ENCODE measurements at places on chromosomes 7 and 10. TPM values are rescaled to one million over a fixed set of nuclear protein-coding genes. Genes with fewer than 3 reads are reported as not detected.
A peak's percentile ranks its signal among the peaks of the same experiment; 100 is the strongest.

The FBXL13 gene
- 0.26 TPM for total RNA-seq

DNA sequence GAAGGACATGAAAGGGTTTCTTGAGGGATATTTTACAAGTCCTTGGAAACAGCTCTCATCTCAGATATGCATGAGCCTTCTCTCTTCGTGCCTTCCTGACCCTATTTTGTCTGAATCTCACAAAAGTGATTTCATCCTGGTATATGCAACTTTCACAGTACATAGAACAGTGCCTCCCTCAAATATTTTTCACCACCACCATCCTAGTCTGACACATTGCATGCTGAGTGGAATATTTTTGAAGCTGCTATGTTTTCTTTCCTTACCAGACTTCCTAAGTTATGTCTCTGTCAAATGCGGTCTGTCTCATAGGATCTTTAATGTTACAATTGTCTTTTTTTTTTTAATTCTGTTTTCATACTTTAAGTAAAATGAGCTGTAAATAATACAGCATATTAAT is 673.3 kb upstream of the LRRN3 start:
- DNase-seq, result no peak

The ASL gene
- 37.9 TPM for total RNA-seq

The INA gene
- total RNA-seq, result 0.26 TPM

The TMEM139 gene
- total RNA-seq, result 3.7 TPM

DNA sequence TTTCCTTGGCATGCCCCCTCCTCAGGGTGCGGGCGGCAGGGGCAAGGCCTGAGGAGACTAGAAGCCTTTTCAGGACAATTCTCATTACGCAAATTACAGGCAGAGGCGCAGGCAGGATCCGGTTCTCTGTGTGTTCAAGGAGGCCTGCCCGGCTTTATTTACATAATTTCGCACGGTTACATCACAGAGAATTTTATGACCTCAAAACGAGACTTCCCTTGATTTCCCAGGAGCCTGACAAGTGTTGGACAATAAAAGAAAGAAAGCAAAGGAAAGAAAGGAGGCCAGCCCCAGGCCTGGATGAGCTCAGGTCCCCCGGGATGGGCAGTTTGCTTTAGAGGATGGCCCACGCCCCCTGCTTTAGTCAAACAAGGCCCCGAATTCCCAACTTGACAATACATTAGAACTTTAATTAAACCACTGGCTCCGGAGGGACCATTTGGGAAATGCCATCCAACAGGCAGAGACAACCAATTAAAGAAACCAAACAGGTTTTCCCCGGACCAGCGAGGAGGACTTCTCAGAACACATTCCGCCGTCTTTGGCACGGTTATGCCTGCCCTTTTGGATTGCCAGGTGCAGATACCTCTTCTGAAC is 2.9 kb downstream of the MNX1 start:
- DNase-seq, result no peak

The RBP4 gene
- total RNA-seq, result not detected

- DNase-seq, result no peak
These were observed 1.9 kb downstream of the SEMA4G start for GRCh38 chr10:100970914-100971811.

The UCN3 gene
- not detected for total RNA-seq

DNA sequence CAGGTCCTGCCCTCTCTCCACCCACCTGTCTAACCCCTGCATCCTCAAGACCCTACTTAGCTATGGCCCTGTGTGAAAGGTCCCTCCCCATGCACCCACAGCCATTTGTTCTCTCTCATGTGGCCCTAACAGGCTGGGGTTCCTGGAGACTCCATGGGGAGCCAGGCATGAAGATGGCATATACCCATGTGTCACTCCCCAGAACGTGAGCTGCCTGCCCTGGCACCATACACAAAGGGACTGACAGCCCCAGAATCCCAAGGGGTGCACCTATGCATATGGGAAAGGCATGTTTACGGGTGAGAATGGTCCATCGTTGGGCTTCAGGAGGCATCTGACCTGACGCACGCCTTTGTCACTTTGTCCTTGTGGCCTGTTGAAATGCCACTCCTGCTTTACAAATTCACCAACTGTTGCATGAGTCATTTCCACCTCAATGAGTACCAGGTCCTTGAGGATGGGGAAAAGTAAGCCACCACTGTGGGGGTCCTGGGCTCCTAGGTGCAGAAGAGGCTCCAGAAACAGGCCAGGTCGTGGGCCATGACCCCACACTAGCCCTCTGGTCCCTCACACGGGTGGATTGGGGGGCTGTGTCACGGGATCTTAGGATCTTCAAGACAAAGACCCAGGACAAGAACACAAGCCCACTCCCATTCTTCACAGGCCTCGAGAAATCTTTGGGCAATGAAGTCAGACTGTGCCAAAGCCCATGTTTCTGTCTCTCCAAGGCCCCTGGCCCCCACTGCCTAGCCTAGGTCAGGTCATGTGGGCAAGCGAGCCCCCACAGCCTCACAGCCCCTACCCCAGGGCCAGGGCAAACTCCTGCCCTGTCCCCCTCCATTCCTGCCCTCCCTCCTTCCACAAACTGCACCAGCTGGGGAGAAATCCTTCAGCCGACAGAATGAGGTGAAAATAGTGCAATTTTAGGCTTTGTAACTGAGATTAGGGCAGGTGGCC is 8.6 kb downstream of the GPRIN2 start:
- DNase-seq, result no peak

GRCh38 chr7:12210179-12211053 is 678 bp upstream of the TMEM106B start:
- DNase-seq, result no peak

- DNase-seq, result no peak
These were observed 97.7 kb downstream of the CELF2 start for GRCh38 chr10:11115337-11115736.

DNA sequence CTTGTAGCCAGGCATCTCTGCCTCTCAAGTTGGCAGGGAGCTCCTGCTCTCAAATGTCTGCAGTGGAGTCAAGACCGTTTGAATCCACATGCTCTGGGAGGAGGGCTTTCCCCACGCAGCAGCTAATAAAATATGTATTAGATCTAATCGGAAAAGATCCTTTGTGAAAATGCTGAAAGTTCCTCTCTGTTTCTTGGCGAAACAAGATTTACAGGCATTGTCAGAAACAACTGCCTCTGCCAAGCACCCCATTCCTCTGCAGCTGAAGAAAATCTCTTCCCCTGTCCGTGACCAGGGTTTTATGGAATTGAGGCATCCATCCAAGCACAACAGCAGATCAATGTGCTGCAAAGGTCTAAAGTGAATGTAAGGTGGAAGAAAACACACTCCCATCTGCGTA is 165.8 kb downstream of the TCERG1L start:
- DNase-seq, result no peak

DNA sequence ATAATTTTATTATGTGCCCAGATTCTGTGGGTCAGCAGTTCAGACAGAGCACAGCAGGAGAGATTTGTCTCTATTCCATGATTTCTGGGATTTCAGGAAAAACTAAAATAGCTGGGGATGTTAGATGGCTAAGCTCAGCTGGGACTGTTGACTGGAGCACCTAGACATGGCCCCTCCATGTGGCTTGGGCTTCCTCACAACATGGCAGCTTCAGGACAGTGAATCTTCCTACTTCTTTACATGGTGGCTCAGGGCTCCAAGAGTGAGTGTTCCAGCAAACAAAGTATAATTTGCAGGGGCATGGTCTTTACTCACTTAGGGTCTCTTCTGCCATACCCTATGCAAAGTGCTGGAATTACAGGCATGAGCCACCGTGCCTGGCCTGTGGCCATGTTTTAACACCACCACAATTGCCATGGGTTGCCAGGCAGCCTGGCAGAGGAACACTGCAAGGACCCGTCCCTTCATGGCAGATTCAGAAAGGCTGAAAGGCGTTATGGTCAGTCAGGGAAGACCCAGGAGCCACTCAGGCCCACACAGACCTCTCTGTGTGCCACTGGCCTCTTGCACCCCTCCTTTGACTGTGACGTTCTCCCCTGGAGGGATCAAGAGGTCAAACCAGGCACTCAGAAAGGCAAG is 50.8 kb upstream of the ZMIZ1 start:
- no peak for DNase-seq

DNA sequence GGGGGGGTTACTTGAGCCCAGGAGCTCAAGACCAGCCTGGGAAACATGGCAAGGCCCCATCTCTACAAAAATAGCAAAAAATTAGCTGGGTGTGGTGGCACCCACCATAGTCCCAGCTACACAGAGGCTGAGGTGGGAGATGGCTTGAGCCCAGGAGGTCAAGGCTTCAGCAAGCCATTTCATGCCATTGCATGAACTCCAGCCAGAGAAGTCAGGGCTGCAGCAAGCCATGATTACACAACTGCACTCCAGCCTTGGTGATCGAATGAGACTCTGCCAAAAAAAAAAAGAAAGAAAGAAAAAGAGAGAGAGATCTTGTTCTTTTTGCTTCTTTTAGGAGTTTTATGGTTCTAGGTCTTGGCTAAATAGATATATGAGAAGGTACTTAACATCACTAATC is 200.2 kb upstream of the PHYHIPL start:
- no peak for DNase-seq

GRCh38 chr7:82507365-82507975 is 63.9 kb upstream of the CACNA2D1 start:
- DNase-seq, result no peak

- no peak for DNase-seq
These were observed 119.3 kb upstream of the CHST15 start for GRCh38 chr10:124212702-124213101.

The CYP51A1 gene
- 177 TPM for total RNA-seq

- no peak for DNase-seq
These were observed 381.8 kb downstream of the PHF14 start for GRCh38 chr7:11355399-11356005.

- no peak for DNase-seq
These were observed 65.2 kb downstream of the HBP1 start for GRCh38 chr7:107233981-107234380.

- DNase-seq, result peak; percentile 50
These were observed 76.9 kb upstream of the KMT2C start for GRCh38 chr7:152512706-152513105.

- DNase-seq, result peak; percentile 18
These were observed 8.9 kb upstream of the GRK5 start for GRCh38 chr10:119198438-119198837.

- DNase-seq, result peak; percentile 29
These were observed 722 bp downstream of the UPF2 start for GRCh38 chr10:12041766-12042408.

GRCh38 chr10:7866176-7866575 is 47.9 kb downstream of the TAF3 start:
- DNase-seq, result no peak

DNA sequence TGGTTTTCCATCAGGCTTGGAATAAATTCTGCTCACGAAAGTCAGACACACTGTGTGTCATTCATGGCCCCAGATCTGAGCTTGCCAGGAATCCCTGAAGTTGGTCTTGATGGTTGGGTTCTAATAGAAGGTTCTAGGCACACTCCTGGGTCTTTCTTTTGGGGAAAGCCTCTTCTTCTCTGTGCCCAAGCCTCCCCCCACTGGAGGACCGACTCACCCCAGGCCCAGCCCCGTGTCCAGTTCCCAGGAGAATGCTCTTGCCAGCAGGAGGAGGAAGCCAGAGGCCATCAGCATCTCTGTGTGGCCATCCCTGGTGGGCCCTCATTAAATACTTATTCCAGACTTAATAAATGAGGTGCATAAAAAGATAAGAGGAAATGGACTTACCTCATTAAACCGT is 548.0 kb downstream of the TCERG1L start:
- DNase-seq, result no peak

DNA sequence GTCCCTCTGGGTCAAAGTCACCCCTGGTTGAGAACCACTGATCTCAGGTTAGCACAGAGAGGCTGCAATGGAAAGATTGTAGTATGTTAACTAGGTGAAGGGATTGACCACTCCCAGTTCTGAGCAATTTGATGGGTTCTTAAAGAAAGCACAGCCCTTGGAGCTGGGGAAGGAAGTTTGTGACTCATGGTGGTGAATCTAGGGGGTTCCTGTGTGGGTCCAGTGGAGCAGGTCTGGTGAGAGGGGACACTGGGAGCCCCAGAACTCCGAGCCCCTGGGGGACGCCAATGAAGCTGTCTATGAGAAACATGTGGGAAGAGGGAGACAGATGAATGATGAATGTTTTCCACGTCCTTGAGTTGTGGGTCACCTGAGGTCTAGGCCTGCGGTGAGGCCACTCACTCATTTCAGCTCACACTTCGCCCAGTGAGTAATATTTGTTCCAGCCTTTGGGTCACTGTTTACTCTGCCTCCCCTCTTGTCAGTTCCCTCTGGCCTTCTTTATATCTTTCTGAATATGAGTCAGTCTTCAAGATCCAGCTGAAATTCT is 341.9 kb downstream of the LRMDA start:
- peak; percentile 93 for DNase-seq

The SPDYE18 gene
- 0.13 TPM for total RNA-seq

DNA sequence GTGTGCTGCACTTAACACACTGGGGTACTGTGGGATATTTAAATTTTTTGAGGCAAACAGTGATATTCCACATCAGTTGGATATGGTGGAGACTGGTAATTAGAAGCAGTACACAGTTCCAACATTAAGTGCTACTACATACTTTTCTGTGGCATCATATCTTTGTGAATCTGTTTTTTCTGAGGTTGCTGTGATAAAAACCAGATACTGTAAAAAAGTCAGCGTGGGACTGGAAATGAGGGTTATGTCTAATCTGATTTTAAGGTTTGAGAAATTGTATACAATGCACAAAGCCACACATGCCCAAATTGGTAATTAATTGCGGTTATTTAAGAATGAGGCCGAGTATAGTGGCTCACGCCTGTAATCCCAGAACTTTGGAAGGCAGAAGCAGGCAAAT is 41.2 kb downstream of the TBC1D12 start:
- DNase-seq, result no peak

The PHKG1 gene
- total RNA-seq, result 0.26 TPM

GRCh38 chr10:13302821-13303555 is 3.1 kb upstream of the PHYH start:
- no peak for DNase-seq

The OR9A2 gene
- total RNA-seq, result 0.26 TPM

- no peak for DNase-seq
These were observed 241.9 kb downstream of the FOXP2 start for GRCh38 chr7:114656466-114656865.

The C10orf71 gene
- total RNA-seq, result not detected

DNA sequence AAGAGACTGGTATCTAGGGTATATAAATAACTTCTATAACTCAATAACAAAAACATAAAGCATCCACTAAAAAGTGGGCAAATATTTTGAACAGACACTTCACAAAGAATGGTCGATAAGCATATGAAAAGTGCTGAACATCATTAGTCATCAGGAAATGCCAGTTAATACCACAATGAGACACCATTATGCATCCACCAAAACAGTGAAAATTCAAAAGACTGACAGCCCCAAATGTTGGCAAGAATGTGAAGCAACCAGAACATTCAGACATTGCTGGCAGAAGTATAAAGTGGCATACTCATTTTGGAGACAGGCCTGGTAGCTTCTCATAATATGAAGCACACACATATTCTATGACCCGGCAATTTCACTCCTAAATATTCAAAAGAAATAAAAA is 26.5 kb upstream of the GSAP start:
- peak; percentile 91 for DNase-seq

GRCh38 chr7:147432576-147432975 is 1158.0 kb upstream of the C7orf33 start:
- no peak for DNase-seq

The EPO gene
- not detected for total RNA-seq

Measured in bronchial epithelial cell (primary cell).